Stimulated activated CD4-positive, alpha-beta T cell treated with anti-CD3 and anti-CD28 coated beads, Interleukin-1b, Interleukin-23, amount 100 ng/mL, for 48 hours (primary cell): ENCODE measurements at places on chromosomes 6 and 20.
A peak's percentile ranks its signal among the peaks of the same experiment; 100 is the strongest.

DNA sequence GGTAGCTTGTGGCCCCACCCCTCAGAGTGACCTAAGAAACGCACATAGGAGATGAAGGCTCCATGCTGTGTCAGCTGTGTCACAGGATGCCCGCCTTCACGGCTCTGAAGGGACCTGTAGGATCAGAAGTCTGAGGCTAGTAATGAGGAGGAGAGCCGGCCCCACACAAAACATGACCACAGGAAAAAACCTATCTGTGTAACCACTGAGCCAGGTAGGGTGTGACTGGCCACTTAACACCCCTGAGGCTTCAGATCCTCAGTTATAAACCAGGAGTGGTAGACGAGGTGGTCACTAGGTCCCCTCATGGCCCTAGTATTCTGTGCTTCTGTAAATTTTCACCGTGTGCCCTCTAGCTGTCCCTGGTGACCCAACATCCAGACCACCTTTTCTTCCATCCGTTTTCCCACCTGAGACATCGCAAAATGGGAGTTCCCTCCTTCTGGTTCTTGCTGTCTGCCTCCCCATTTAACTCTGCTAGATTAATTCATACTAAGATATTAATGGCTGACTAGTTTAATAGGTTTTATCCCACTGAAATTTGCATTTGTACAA is 52.8 kb downstream of the TBC1D7 start:
- DNase-seq = no peak

- DNase-seq = peak; percentile 55
Observed at GRCh38 chr20:45798935-45799642, 7.3 kb downstream of the DNTTIP1 start.

GRCh38 chr6:87798393-87799278 is 96.6 kb upstream of the AKIRIN2 start:
- DNase-seq = no peak

DNA sequence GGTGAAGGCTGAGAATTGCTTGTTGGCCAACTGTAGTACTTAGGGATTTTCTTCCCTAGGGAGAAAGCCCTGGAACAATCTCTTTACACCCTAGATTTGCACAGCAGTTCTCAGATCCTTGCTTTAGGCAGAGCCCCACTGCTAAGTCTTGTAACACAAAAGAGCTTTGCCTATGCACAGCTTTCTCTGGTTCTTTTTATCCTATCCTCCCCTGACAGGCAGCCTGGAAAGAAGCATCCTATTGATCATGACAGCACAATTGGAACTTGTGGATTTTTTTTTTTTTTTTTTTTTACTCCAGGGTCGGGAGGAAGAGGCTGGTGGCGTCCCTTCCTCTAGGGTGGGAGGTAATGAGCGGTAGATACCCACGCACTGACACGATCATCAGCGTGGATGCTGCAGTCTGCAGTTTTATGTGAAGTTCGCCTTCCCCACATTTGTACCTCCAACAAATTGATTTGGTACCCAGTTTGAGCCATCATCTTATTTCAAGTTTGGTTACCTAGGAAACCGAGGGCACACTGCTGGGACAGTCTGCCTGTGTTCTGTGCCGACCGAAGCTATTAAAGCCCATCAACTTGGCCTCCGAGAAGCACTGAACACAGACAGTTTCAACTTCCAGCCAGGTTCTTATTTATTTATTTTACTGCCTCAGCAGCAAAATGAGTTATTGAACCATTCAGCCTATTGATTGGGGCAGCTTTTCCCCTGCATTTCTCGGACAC is 110.1 kb downstream of the NRN1 start:
- DNase-seq = no peak

DNA sequence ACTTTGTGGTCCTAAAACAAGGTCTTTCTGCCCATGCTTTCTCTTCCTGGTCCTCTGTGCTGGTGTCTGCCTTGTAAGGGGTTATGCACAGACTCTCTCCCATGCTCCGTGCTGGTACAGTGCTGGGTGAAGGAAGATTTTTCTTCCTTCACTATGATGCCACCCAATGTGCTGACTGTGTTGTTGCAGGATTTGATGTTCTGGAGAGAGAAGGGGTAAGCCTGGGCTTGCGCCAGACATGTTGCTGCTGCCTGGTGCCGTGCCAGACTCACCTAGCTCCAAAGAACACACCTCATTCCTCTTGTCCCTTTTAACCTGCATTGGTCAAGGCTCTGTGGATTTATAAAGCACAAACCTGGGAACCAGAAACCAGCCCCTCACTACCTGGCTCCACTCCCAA is 28.4 kb upstream of the ARMH2 start:
- DNase-seq = no peak

GRCh38 chr20:32967961-32968457 is 36.2 kb downstream of the SUN5 start:
- DNase-seq = peak; percentile 71

GRCh38 chr6:45930420-45931040 is 85.1 kb downstream of the CLIC5 start:
- peak; percentile 53 for DNase-seq

DNA sequence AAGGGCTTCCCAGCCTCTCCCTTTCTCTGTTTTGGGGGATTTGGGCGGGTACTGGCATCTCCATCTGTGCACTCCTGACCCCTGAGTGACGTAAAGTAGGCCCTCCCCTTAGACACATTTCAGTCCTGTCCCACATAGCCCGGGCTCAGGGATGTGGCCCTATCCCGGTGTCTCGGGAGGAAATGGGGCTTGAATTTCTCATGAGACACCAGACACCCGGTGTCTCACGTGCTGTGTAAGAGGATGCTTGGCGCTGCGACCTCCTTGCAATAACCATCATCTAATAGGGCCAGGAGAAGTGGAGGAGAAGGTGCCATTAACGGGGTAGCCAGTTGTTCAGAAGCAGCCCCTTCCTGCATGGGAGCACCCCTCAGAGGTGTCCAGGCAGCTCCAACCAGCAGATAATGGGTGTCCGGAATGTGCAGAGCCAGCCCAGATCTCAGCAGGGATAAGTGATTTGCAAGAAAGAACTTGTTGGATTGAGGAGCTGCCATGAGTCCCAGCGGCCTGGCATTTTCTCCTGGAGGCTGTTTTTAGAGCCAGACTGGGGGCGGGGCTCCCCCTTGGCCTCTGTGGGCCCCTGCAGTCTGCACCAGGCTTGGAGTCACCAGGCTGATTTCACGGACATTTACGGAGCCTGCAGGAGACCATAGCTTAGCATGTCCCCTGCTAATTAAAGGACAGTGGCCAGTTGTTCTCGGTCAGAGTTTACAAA is 372.0 kb downstream of the PREX1 start:
- DNase-seq = no peak

GRCh38 chr6:142784344-142784743 is 160.6 kb downstream of the HIVEP2 start:
- no peak for DNase-seq
